ENCODE measurements at places on chromosomes 16 and 17.

DNA sequence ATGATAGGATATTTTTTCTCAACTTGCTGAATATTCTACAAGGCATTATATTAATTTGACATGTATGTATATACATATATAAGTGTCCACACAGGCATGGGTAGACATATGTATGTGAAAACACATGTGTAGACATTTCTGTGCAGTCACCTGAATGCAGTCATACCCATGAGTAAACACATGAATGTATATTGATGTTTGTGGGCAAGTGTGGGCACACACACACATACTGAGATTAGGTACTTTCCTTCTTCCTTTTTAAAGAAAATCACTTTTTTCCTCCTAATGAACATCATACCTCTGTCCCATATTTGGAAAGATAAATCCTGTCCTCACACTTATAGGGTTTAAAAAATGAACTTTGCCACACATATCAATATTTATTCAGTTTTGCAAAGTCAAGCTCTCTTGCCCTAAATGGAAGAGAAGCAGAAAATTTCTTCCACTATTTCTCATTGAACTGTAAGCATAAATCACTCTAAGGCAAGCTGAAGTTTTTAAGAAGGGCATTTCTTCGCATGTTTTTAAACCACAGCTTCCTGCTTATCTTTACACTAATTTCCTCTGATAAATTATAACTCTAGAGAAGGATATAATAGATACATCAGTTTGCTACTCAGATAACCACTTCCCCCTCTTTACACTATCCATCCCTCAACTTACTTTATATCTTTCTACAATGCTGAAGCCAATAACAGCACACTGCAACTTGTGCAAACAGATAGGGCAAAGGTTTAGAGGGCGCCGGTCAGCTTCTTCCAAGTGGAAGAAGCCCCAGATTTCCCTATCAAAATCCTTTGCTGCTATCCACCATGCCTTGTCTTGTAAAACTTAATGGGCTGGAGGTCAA lies 49.6 kb upstream of the LRRC37A3 start:
- DNase-seq = no peak

- DNase-seq = no peak
These were observed 13.7 kb downstream of the FOXF1 start for GRCh38 chr16:86524029-86524428.

DNA sequence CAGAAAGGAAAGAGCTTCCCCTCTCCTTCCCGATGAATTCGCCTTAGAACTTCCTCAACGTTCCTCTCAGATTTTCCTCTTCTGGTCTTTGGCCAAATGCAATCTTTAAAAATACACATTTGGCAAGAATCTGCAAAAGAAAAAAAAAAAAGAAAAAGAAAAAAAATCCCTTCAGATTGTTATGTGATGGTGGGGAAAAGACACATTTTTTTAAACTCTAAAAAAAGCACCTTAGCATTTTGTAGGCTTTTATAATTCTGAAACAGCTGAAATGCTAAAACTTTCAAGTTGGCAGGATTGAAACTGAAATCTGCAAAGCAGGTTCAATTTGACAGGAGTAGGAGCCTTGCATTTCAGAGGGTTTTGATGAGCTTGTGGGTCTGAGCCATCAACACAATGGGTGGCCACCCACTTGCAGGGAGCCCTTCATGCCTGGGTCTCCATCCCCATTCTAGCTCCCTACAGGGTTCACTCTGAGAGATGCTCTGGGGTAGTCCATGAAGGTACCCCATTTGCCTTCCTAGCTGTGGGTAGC lies 33.1 kb downstream of the CACNG3 start:
- DNase-seq = no peak

DNA sequence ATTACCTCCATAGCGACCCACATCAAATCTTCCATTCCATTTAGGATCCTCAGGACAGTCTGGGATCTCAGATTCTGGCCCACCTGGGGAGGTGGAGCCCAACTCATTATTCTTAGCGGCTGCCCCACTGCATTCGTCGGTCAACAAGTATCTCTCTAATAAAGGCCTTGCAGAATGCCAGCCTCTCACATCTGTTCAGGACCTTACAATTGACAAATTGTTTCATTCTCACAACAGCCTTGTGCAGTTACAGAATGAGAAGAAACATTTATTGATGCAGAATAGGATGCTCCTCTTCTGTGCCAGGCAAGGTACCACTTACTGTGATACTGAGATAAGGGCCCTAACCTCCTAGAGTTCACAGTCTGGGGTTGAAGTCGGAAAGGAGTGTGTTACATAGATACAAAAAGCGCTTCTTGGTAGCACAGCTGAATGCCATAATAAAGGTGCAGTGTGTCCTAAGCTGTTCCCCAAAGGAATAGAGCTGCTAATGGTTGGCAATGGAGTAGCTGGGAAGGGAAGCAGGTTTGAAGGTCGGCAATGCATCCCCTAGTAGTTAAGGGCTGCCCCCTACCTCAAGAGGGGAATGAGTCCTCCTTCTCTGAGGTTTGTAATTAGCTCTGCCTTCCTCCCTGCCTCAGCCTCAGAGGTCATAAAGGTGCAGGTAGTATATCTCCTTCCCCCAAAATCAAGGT lies 2.3 kb upstream of the MPP2 start:
- DNase-seq = no peak

DNA sequence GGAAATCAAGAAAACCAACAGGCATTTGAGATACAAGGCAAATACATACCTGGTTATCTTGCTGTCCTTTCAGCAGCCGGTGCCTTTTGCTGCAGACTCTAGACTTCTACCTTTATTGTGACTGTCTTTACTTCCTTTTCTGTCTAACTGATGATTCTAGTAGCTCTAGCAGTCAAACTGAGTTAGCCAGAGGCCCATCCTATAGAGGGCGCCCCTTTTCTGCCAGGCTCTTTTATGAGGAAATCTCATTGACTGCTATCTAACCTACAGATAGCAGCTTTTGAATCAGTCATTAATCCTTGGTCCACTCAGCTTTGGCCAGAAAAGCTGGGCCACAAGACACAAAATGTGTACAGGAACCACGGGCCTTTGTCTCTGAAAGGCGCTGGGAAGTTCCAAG lies 87.5 kb upstream of the WSB1 start:
- DNase-seq = no peak

DNA sequence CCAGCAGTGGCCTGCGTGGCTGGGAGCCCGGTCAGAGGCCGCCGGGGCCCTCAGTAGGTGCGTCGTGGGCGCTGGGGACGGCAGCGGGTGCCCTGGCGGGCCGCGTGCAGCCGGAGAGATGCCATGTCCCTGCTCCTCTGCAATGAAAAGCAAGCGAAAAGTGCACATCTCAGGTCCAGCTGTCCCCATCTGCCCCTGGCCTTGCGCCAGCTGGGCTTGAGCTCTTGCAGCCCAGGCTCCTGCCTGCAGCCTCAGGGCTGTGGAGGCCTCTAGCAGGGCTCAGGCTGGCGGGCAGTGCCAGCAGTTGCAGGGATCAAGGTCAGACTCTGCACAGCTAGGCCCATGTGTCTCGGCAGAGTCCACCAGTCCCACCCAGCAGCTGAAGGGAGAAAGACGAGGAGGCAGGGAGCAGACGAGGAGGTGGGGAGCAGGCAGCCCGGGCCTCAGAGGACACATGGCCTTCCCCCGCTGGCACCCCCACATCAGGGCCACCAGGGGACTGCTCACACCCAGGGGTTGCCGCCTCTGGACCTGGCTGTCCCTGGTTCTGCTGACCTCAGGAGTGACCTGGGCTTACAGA lies 11.2 kb downstream of the SLC16A3 start:
- DNase-seq = no peak

DNA sequence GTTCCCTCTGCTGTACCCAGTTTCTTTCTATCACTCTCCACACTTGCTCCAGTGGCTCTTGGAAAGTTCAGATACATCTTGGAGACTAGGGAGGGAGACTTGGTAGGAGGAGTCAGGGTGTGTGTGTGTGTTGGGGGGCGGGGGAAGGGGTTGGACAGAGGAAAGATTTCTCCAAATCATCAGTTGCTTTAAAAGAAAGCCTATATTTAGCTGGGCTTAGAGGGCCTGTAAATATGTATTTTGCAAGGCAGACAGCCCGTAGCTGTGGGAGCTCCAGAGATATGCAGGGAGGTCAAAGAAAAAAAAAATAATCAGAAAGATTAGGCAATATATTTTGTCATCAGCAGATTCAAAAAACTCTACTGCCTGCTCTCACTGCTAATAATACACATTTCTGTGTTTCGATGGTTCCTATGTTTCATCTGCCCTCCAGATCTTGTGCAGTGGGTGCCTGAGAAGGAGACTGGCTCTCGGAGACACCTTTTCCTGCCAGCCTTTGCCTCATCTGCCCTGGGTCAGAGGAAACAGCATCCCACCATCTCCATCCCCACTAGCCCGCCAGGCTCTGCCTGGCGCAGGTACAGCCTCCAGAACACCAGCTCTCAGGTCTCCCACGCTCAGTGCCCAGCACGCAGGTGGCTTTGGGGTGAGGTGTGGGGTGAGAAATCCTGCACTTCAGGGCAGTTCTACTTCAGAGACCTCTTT lies 4.8 kb upstream of the PPP1R9B start:
- DNase-seq = no peak

DNA sequence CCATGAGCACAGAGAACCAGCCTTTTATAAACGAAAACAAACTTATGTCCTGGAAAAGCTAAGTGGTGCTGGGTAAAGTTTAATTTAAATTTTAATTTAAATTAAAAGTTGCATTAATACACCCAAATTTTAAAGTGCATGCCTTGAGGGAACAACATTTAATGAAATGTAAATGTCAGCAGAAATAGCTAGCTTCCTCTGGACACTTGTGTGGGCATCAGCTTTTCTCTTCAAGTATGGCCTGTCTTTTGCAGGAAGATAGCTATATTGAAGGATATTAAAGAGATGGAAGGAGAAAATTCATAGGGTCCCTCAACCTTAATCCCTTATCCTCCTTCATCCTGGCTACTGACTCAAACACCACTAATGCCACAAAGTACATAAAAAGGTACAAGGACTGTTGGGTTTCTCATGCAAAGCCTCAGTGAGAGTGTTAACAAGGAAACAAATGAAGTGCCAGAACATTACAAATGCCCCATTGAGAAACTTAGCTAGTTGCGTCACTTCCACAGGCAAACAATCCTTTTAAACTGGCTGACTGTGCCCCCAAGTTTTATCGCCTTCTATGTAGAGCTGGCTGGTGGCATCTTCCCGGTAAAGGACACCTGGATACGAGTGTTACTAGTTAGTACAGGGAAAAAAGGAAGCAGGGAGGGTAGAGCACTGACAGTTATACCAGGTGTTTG lies 14.1 kb downstream of the PHF12 start:
- DNase-seq = no peak

DNA sequence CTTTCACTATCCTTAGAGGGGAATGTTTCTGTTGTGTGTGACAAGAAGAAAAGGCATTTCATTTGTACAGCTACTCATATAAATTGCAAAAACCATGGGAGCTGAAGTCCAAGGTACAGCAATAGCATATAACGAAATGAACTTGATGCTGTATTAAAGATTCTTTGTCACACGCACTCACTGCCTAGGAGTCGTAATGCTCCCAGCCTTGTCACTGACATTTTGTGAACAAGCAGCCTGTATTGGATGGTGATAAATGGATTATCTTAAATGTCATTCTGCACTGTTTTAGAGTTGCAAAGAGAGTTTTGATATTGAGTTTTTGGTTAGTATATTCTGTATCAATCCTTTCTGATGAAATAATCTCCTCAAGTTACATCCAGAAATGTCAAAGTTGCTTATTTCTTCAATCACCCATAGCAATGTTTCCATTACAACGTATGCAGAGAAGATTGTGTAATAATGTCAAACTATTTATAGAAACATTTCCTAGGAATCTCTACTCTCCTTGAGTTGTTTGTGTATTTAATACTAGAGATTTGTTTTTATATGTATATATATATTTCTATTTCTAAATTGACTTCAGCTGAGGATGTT lies 270.6 kb downstream of the FTO start:
- DNase-seq = no peak

DNA sequence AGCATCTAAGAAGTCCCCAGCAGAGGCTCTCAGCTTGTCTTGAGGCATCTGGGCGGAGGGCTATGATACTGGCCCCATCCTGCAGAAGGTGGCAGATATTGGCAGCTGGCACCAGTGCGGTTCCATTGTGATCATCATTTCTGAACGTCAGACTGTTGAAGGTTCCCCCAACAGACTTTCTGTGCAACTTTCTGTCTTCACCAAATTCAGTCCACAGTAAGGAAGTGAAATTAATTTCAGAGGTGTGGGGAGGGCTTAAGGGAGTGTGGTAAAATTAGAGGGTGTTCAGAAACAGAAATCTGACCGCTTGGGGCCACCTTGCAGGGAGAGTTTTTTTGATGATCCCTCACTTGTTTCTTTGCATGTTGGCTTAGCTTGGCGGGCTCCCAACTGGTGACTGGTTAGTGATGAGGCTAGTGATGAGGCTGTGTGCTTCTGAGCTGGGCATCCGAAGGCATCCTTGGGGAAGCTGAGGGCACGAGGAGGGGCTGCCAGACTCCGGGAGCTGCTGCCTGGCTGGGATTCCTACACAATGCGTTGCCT lies at the start of gene CIITA:
Gene CIITA (plus strand): TSS at position 404 of the 543 bp plus-strand sequence. CDS start 129 bp downstream, at position 533.
- peak; percentile 35 for DNase-seq

DNA sequence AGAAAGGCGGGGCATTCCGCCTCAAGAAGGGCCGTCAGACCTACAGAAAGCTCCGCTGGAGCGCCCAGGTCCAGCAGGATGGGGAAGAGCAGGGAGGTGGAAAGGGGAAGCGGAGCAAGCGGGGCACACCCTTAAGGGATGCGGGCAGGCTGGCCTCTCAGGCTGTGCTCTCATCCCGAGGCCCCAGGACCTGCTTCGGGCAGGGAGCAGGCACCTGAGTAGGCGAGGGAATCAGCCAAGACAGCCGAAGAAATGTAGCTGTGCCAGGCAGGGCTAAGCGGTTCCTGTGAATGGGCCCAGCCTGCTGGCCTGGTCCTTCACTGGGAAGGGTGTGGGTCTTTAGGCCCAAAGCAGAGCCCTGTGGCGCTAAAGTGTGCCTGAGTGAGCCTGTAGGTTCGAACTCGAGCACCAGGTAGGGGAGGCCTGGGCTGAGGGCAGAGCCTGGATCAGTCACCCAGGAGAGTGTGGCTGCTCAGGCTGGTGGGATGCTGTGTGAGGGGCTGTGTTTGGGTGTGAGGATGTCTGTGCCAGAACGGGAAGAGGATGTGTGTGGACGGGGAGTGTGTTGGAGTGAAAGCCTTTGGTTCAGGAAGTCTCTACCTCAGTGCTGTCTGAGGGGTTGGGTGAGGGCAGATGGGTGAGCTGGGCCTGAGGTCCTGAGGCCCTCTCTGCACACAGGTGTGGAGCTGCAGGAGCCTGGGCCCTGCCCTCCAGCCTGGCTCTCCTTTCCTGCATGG lies 3.3 kb downstream of the TBX4 start:
- DNase-seq = no peak

GRCh38 chr17:46182961-46183360 lies 10.3 kb downstream of the KANSL1 start:
- no peak for DNase-seq

GRCh38 chr17:44304651-44305050 lies 3.8 kb upstream of the RUNDC3A start:
- DNase-seq = no peak
